ENCODE measurements at places on chromosomes 2 and 18.

- no peak for DNase-seq
Observed at GRCh38 chr2:83071352-83071751, 1387.7 kb downstream of the SUCLG1 start.

GRCh38 chr2:38439863-38440262, 62.8 kb upstream of the ATL2 start:
- no peak for DNase-seq

GRCh38 chr2:36670881-36671595, 25.5 kb upstream of the VIT start:
- DNase-seq: peak; percentile 48

DNA sequence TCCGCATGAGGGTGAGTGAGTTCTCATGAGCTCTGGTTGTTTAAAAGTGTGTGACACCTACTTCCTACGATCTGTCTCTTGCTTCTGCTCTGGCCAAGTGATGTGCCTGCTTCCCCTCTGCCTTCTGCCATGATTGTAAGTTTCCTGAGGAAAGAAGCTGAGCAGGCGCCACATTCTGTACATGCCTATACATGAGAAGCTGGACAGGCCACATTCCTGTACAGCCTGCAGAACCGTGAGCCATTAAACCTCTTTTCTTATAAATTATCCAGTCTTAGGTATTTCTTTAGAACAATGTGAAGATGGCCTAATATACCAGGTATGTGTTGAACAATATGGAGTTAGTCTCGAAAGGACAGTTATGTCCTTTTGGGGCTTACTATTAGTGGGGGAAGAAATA, 281.0 kb downstream of the ALK start:
- no peak for DNase-seq

- DNase-seq: no peak
Observed at GRCh38 chr2:195633974-195634373, 23.1 kb upstream of the SLC39A10 start.

DNA sequence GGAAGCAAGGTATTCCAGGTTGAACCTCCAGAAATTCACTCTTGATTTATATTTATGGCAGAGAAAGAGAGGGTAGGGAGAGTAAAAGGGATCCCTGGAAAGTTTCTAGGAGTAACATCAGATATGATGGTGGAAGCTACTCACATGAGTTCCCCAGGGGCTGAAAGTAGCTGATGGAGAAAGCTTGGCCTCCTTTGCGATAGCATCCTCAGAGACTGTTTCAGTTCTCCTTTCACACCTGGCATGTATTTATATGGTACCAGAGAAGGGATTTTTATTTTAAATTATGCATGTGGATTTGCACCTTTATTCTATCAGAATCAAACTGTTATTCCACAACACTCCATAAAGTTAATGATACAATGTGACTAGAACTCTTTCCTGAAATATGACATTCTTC, 126.3 kb upstream of the OSR1 start:
- no peak for DNase-seq

- no peak for DNase-seq
Observed at GRCh38 chr18:25125680-25126079, 226.3 kb downstream of the ZNF521 start.

DNA sequence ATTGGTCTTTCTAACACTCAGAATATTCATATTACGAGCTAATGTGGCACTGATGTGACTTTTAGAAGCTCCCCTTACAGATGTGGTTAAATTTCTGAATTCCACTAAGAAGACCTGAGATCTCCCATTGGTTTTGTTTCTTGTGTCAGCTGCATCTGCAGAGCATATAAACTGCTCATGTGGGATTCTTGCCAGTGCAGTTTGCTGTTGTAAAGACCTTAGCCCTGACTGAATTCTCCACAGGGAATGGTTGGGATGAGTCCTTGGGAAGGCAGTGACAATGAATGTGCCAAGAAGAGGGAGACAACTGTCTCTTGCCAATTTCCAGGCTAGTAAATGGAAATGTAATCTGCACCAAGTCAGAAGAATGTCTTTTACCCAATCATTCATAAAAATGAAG, 94.1 kb downstream of the PTPRM start:
- no peak for DNase-seq
